ENCODE measurements at places on chromosomes 6 and 20. TPM values are rescaled to one million over a fixed set of nuclear protein-coding genes. Genes with fewer than 3 reads are reported as not detected.

Gene GLYATL3
- not detected for total RNA-seq

Gene JPH2
- total RNA-seq: 145 TPM

Gene PPIL6
- total RNA-seq: 2.0 TPM

Gene BHLHE23
- not detected for total RNA-seq

Gene DUSP15
- 0.51 TPM for total RNA-seq

Gene GLP1R
- not detected for total RNA-seq

Gene TMEM217
- total RNA-seq: not detected

Gene PRSS16
- total RNA-seq: not detected

Gene SRC
- 1.4 TPM for total RNA-seq

Gene CAP2
- total RNA-seq: 380 TPM

Gene RAMACL
- 0.77 TPM for total RNA-seq

Gene PEDS1
- 40.2 TPM for total RNA-seq

Gene CEP57L1
- 8.6 TPM for total RNA-seq

Gene CCDC170
- 0.15 TPM for total RNA-seq

Gene RPP21
- 44.2 TPM for total RNA-seq

Gene PBOV1
- not detected for total RNA-seq

Gene ADGRB3
- total RNA-seq: 0.32 TPM

Gene HCRTR2
- not detected for total RNA-seq

Gene CASS4
- 0.34 TPM for total RNA-seq

Gene EBF4
- total RNA-seq: 1.9 TPM

Gene RFX6
- total RNA-seq: not detected

Gene BPIFB1
- total RNA-seq: not detected

Gene KHDC1L
- total RNA-seq: not detected

Gene HEY2
- total RNA-seq: 5.2 TPM

Gene SLC17A3
- total RNA-seq: not detected

Gene TAAR5
- total RNA-seq: not detected

Gene UST
- total RNA-seq: 2.3 TPM

Gene TPD52L2
- total RNA-seq: 40.7 TPM

Gene BFSP1
- total RNA-seq: not detected

Gene OR2B6
- not detected for total RNA-seq

Gene SEMG1
- total RNA-seq: not detected

Gene DLK2
- total RNA-seq: not detected

Gene RGS17
- not detected for total RNA-seq

Gene NPBWR2
- total RNA-seq: not detected

Gene CDKAL1
- 15.1 TPM for total RNA-seq

Gene DDO
- 2.7 TPM for total RNA-seq

Gene TAAR9
- total RNA-seq: not detected

Gene KIFC1
- 0.25 TPM for total RNA-seq

Gene ZSCAN23
- total RNA-seq: 0.37 TPM

Gene CDH4
- 0.55 TPM for total RNA-seq

Gene PTPRT
- 0.09 TPM for total RNA-seq

Gene CARMIL1
- 0.34 TPM for total RNA-seq

Gene ZBP1
- not detected for total RNA-seq
